Stimulated activated naive CD4-positive, alpha-beta T cell (primary cell): ENCODE measurements at places on chromosomes 5 and 9.

GRCh38 chr5:161333194-161333880 lies 213.2 kb downstream of the GABRB2 start:
- no peak for DNase-seq

DNA sequence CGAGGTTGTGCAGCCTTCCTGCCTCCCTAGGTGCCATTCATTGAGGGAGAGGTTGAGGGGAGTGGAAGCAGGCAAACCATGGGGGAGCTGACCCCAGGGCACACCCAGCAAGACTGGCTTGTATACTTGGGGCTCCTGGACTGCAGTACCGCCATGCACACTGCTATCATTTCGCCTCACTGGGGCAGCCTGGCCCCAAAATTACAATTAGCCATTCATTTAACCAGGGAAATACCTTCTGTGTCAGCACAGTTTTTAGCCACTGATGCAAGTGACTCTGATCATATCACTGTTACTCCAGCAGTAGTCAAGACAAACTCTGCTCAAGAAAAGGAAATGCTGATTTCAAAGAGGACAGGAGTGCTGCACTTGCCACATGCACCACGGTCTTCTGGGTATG lies 109.7 kb downstream of the TRIO start:
- no peak for DNase-seq

- no peak for DNase-seq
These were observed 85.0 kb downstream of the PSD2 start for GRCh38 chr5:139880416-139881142.

DNA sequence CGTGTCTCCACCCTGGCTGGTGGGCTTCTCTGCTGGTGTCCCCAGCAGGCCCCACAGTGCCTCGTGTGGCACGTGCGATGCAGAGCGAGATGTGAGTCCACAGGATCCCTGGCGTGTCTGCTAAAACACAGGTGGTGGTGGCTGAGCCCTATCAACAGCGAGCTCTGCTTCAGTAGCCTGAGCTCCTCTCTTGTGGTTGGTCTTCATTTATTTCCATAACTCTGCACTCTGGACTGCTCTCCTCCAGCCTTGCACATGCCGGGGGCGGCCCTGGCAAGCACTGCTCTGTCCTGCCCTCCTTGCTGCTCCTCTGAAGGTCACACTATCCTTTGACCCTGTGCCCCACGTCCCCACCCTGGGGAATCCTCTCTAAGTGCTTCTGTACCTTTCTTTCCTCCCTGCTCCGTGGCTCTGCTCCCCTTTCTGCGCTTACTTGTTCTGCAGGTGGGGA lies 59.2 kb downstream of the NSUN2 start:
- no peak for DNase-seq
